ENCODE measurements at places on chromosomes 13 and 19.

DNA sequence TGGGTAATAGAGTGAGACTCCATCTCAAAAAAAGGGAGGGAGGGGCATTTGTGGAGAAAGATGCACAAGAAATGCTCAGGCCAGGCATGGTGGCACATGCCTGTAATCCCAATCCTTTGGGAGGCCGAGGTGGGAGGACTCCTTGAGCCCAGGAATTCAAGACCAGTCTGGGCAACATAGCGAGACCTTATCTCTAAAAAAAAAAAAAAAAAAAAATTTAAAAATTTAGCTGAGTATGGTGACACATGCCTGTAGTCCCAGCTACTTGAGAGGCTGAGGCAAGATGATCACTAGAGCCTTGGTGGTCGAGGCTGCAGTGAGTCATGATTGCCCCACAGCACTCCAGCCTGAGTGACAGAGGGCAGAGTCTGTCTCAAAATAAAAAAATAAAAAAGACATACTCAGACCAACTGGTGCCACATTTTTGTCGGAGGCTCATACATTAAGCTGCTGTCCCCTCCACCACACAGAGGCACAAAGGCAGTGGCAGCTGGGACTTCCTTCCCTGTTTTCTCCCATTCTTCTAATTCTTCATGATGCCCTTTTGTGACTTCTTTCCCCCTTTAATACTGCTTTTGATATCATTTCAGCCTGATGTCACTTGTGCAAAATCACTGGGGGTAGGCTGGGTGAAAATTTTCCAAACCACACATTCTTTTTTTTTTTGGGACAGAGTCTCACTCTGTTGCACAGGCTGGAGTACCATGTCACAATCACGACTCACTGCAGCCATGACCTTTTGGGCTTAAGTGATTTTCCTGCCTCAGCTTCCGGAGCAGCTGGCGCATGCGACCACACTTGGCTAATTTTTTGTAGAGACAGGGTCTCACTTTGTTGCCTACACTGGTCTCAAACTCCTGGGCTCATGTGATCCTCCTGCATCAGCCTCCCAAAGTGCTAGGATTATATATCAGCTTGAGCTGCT is 26.8 kb upstream of the CXCL17 start:
- no peak for DNase-seq

DNA sequence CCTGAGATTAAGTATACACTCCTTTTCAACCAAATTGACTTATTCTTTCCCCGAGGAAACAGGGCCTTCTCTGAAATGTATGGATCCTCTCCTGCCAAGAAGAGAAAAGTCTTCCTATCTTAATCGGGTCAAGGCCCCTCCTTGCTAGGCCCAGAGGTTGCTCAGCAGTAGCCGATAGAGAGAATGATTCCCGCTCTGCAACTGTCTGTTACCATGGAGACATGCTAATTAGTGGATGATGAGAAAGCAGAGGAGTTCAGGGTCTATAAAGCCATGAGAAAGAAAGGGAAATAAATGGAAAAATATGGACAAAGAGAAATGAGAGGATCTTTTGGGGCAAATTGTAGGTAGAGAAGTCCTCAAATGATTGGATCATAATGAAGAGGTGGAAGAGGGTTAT is 103.5 kb downstream of the POU4F1 start:
- DNase-seq, result no peak

DNA sequence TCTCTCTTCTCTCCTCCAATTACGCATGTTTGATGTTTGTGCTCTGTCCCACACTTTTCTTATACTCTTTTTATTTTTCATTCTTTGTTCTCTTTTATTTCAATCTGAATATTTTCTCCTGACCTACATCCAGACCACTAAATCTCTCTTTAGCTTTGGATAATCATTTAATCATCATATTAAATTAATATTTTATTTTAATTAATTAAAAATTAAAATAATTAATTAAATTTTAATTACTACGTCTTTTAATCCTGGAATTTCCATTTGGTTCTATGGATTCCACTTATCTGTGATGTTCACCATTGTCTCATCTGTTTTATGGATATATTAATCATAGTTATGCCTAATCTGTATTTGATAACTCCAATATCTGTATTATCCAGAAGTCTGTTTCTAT is 62.4 kb downstream of the SPACA7 start:
- DNase-seq, result no peak

- DNase-seq, result no peak
Measured at GRCh38 chr19:2478278-2478755, 2.4 kb downstream of the GADD45B start.

- DNase-seq, result no peak
Measured at GRCh38 chr19:40104754-40105153, 14.0 kb upstream of the ZNF780A start.

GRCh38 chr13:46667687-46668281 is 114.8 kb downstream of the LRCH1 start:
- no peak for DNase-seq

Measured in neural crest cell (in vitro differentiated cells).